Right ventricle myocardium inferior (tissue), 1 donor: ENCODE measurements at places on chromosomes 11 and 22. TPM values are rescaled to one million over a fixed set of nuclear protein-coding genes. Genes with fewer than 3 reads are reported as not detected.

The PHF21B gene
- not detected for total RNA-seq

DNA sequence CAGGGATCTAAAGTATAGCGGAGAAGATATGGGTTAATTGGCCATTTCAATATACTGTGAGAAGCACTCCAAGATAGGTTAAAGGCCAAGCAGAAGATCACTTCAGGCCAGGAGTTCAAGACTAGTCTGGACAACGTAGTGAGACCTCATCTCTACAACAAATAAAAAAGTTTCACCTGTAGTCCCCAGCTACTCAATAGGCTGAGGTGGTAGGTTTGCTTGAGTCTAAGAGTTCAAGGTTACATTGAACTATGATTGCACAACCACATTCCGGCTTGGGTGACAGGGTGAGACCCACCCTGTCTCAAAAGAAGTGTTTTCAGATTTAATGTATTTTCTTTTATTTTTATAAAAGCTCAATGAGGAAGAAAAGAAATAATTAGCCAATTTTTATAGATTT lies 25.4 kb downstream of the PATL1 start:
- DNase-seq = no peak

The TPP1 gene
- total RNA-seq = 81.5 TPM

- no peak for DNase-seq
These were observed 6.0 kb downstream of the OR2AT4 start for GRCh38 chr11:75090671-75091177.

DNA sequence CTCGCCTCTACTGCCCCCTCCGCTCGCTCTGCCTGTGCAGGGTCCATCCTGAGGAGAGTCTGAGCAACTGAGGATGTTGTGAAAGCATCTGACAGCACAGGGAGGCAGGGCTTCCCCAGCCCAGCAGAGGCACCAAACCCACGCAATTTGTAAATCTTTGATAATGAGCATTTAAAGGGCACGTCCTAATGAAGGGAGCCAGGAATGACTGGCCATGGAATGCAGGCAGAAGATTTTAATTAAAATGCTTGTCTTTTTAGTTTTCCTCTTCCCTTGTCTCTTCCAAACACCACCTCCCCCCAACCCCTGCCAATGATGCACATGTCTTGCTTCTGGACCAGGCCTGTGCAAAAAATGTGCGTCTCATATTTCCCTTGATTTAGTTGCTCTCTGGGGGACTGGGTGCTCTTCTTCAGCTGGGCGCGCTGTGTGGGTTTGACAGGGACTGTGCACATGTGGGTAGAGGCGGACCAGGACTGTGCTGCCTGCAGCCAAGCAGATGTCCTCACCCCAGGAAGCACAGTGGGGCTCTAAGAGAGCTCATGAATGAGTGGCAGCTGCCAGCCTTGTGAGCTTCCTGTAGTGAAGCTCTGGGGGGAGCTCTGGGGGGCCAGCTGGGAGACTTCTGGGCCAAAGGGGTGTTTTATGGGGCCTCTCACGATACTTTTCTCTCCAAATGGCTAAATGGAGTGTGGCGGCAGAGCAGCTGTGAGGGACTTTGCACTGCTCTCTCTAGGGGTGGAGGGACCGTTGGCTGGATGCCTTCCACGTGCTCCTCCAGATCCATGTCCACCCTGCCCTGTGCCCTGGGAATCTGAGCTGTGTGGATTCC lies 273.5 kb downstream of the ST3GAL4 start:
- DNase-seq = no peak

The AIFM3 gene
- total RNA-seq = 0.65 TPM

DNA sequence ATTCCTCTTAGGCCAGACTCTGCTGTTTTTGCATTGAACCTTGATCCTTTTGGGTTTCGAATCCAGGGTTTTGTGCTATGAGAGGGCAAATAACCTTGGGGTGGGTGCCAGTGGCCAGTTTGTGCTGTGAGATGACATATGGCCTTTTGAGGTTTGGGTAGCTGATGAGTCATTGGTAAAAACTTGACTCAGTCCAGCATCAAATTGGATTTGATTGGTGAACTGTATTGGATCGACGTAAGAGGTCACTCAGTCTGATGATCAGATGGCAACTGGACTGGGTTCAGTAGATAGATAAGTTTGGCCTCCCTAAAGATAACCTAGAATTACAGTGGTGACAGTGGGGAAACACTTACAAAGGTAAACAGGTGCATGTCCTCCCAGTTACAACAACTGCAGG lies 41.0 kb upstream of the XKR3 start:
- no peak for DNase-seq

The DTX4 gene
- 2.1 TPM for total RNA-seq

The OR51L1 gene
- not detected for total RNA-seq

DNA sequence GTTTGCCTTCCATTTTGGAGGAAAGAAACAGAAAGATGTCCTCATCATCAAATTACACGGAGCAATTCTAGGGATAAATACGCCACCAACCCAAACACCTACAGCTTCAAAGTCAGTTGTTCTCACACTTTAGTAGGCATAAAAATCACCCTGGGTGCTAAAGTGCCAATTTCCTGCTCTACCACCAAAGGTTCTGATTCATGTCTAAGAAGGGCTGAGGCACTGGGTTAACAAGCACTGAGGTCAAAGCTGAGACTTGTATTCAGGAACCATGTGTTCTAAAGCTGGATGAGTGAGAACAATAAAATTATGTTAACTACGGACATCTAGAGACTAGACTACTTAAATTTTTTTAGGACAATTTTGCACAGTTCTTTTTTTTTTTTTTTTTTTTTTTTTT lies 127.6 kb downstream of the MPPED2 start:
- no peak for DNase-seq

GRCh38 chr22:45006111-45006963 lies 3.5 kb downstream of the PHF21B start:
- DNase-seq = no peak

GRCh38 chr11:28393348-28393747 lies 285.2 kb downstream of the METTL15 start:
- DNase-seq = peak; percentile 6

- no peak for DNase-seq
These were observed 19.7 kb upstream of the CTTN start for GRCh38 chr11:70378506-70379134.

- DNase-seq = no peak
These were observed 14.2 kb downstream of the INCENP start for GRCh38 chr11:62137881-62138629.

- peak; percentile 25 for DNase-seq
These were observed at the start of gene APLNR for GRCh38 chr11:57237204-57237681. Gene APLNR (minus strand): TSS chr11:57237250. CDS start chr11:57237004, 246 bp downstream.

- DNase-seq = no peak
These were observed 374.1 kb downstream of the TENM4 start for GRCh38 chr11:79066456-79067351.

- no peak for DNase-seq
These were observed 119.1 kb downstream of the WT1 start for GRCh38 chr11:32316232-32316631.

- DNase-seq = no peak
These were observed 7.5 kb downstream of the SBF1 start for GRCh38 chr22:50467341-50467740.

The XKR3 gene
- total RNA-seq = not detected

- DNase-seq = no peak
These were observed 21.1 kb downstream of the RFPL3 start for GRCh38 chr22:32378707-32379272.

The PAMR1 gene
- 14.5 TPM for total RNA-seq

GRCh38 chr11:134761926-134762247 lies 349.8 kb upstream of the B3GAT1 start:
- no peak for DNase-seq
